Kidney epithelial cell (primary cell): ENCODE measurements at places on chromosomes 4 and X. TPM values are rescaled to one million over a fixed set of nuclear protein-coding genes. Genes with fewer than 3 reads are reported as not detected.

The MAGEB2 gene
- not detected in 2 replicates for total RNA-seq

The DTHD1 gene
- not detected in 2 replicates for total RNA-seq

The TMEM255A gene
- total RNA-seq = 0.07 TPM in 1 of 2 replicates, not detected in the other

DNA sequence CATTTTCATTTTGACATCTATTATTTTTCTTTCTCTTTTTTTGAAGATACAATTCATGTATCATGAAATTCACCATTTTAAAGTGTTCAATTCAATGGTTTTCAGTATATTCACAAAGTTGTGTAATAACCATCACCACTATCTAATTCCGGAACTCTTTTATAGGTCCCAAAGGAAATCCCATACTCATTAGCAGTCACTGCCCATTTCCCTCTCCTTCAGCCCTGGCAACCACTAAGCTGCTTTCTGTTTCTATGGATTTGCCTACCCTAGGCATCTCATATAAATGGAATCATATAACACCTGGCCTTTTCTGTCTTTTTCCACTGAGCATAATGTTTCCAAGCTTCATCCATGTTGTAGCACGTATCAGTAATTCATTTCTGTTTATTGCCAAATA, 3.2 kb upstream of the FGF2 start:
- DNase-seq = no peak

GRCh38 chr4:106981431-106981830, 54.7 kb downstream of the DKK2 start:
- DNase-seq = no peak

- no peak for DNase-seq
These were observed 92.4 kb downstream of the FHDC1 start for GRCh38 chr4:153028535-153028934.
